ENCODE measurements at places on chromosomes 6 and 20.
A peak's percentile ranks its signal among the peaks of the same experiment; 100 is the strongest.

DNA sequence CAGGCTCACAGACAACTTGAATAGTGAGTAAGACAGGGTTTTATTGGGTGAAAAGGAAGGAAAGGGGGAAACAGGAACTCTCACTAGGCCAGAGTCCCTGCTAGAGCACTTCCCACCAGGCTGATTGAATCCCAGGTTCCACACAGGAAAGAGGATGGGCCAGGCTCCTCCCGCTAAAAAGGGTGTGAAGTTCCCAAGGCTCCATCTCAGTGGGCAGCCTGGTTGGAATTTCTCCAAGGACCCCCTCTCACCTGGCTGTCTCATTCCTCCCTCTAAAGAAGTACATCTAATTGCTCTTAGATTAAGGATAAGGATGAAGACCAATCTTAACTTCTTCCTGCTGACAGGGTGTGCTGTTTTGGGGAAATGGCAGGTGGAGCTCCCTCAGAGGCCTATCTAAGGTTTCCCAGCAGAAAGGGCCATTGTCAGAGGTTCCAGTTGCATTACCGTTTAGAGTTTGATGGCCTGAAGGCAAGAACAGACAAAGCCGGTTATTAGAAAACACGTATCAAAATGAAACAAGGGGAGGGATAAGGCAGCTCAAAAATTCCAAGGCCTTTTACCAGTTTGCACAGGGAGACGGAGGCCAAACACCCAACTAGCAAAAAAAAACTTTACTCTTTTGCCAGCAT, 21.5 kb downstream of the COL19A1 start:
- DNase-seq: no peak

DNA sequence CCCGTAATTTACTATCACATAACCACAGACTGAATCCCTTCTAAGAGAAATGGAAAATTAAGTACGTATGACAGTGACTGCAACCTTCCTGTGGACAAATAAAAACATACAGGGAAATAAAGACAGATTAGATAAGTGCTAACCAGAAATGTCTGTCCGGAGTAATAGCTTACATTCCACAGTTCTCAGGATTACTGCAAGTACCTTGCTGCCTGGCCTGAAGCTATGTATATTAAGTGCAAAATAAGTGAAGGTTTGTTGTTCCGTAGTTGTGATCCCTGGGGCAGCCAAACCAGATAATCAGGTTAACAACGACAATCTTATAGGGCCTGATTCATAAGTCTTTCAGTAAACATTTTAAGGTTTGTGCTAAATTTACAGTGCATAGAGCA, 2.8 kb downstream of the NEDD9 start:
- no peak for DNase-seq

DNA sequence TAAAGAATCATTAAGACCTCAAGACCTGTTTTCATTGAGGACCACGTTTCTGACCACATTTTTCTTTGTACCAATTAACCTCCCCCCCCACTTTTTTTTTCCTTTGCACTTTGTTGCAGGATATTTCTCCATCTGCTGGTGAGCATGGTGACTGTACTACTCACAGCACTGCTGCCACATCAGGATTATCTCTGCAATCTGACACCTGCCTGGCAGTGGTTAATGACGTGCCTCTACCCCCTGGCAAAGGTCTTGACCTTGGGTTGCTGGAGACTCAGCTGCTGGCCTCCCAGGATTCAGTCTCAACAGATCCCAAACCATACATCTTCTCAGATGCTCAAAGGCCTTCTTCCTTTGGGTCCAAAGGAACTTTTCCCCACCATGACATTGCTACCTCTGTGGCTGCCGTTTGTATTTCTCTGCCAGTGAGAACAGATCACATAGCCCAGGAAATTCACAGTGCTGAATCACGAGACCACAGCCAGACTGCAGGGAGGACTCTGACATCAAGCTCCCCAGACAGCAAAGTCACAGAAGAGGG, 46.6 kb upstream of the EDN3 start:
- DNase-seq: no peak

- no peak for DNase-seq
Observed at GRCh38 chr6:132236281-132236680, 165.0 kb downstream of the MOXD1 start.

- no peak for DNase-seq
Observed at GRCh38 chr20:57167971-57168701, 98.3 kb downstream of the BMP7 start.

DNA sequence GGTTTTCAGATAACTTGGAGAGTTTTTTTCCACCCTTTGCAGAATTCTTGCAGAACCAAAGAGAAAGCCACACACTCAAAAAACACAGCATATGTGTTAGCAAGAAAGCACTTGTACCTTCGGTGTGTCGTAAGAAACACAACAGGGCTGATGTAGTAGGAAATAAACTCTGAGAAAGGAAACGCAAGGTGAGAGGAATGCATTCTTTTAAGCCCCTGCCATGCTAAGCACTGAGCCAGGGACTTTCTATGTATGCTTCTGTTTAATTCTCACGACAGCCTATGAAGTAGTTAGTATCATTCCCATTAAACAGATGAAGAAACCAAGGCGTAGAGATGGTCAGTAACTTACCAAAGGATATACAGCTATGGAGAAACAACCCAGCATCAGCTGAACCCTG, 23.1 kb downstream of the NEDD9 start:
- no peak for DNase-seq

- DNase-seq: no peak
Observed at GRCh38 chr6:31349301-31349700, 7.7 kb downstream of the HLA-B start.

DNA sequence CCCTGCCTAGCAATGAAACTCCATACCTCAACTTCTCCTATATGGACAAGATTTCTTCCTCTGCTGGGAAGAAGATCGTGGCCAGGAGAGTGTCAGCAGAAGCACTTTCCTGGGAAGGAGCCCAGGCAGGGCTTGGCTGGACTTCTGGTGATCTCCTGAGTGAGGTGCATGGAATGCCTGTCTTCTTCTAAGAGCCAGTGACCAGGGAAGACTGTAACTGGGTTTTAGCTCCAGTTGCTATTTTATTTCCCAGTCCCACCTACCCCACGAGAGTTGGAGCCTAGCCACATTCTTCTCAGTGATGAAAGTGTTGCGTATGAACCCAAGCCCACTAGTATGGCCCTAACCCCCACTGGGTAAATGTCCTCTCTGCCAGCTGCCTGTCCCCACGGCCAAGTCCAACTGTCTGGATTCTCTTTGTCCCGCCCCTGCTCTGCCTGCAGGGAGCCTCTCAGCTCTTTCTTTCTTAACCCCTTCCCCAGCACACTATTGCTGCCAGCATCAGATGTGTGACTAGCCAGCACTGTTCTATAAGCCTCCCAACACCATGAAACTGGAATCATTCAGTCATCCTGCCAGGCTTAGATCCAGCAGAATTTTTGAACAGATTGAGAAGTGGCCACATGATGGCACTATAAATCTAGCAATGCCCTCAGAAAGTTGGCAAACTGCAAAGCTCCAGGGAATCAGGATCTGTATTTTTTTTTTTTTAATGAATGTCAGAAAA, 69.8 kb upstream of the FAM184A start:
- DNase-seq: peak; percentile 73
